ENCODE measurements at places on chromosomes 7 and 10. TPM values are rescaled to one million over a fixed set of nuclear protein-coding genes. Genes with fewer than 3 reads are reported as not detected.
A peak's percentile ranks its signal among the peaks of the same experiment; 100 is the strongest.

Gene SPDYE9
- 0.04 TPM for total RNA-seq

DNA sequence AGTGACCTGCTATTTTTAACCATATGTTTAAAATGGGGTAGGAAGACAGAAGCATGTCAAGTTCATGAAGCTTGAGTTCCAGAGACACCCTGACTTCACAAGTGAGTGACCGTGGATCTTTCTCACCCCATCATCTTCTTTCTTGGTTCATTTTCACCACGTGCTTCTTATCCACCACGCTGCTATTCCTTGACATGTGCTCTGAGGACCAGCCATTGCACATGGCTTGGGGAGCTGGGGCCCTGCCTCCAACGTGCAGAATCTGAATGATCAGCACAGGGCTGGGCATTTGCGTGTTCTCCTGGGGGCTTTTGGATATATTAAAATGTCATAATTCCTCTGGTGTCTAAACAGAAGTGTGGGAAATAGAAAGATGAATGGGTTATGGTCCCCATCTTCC, 25.0 kb upstream of the GTPBP4 start:
- DNase-seq = no peak
- no peak overlapping the region for H3K4me3 ChIP-seq
- no peak overlapping the region for H3K27ac ChIP-seq

Gene SGCE
- 150 TPM for total RNA-seq

DNA sequence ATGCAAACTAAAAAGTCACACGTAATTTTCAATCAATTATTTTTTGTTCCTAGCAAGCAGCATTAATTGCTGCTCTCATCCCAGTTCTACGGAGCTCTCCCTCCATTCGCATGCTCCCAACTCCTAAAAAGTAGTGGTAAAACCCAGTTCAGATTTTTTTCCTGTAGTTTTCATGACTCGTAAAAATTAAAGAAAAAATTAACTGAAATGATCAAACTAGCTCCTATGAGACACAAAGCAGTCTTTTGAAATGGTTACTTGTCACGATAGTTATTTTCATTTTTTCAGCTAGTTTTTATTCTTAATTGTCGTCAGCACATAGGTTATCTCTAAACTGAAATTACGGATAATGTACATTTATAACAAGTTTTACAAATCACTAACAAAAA, 1.8 kb downstream of the HNRNPA2B1 start:
- peaks cover 5% of the 10 kb centered on the region for H3K4me1 ChIP-seq
- H3K4me3 ChIP-seq = peak overlapping the region; percentile 96
- H3K27me3 ChIP-seq = no peaks in the 10 kb centered on the region
- H3K36me3 ChIP-seq = peaks cover 30% of the 10 kb centered on the region
- H3K27ac ChIP-seq = peak overlapping the region; percentile 100

Measured in muscle of leg (tissue), 16 donors.